ENCODE measurements at places on chromosomes 1 and 21. TPM values are rescaled to one million over a fixed set of nuclear protein-coding genes. Genes with fewer than 3 reads are reported as not detected.

GRCh38 chr1:40769815-40770214 is 13.8 kb upstream of the KCNQ4 start:
- DNase-seq, result no peak

The PGLYRP4 gene
- not detected for total RNA-seq

GRCh38 chr1:23588749-23589548 is 29.6 kb upstream of the ID3 start:
- DNase-seq, result no peak

The LCE1F gene
- not detected for total RNA-seq

The MPL gene
- not detected for total RNA-seq
